ENCODE measurements at places on chromosomes 1 and 21.

- no peak for DNase-seq
Measured at GRCh38 chr1:15038232-15039016, 115.1 kb upstream of the TMEM51 start.

- DNase-seq = no peak
Measured at GRCh38 chr1:204756811-204757210, 71.3 kb upstream of the LRRN2 start.

DNA sequence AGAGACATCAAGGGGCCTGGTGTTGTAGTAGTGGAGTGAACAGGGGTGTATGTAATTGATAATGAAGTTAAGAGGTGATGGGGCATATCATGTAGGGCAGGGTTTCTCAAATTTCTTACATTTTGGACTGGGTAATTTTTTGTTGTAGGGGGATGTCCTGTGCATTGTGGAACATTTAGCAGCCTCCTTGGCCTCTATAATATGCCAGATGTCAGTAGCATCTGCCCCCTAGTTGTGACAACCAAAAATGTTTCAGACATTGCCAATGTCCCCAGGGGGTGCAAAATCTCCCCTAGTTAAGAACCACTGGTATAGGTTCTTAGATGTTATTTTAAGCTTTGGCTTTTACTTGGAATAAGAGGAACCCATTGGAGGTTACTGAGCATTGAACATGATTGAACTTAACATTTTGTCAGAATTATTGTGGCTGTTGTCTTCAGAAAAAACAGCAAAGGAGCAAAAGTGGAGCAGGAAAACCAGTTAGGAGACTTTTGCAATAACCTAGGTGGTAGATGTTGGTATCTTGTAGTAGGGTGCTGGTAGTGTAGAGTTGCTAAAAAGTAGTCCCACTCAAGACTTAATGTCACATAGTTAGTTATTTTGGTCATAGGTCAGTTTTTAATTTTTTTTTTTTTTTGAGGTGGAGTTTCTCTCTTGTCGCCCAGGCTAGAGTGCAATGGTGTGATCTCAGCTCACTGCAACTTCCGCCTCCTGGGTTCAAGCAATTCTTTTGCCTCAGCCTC lies 6.2 kb downstream of the ZNF326 start:
- DNase-seq = no peak

DNA sequence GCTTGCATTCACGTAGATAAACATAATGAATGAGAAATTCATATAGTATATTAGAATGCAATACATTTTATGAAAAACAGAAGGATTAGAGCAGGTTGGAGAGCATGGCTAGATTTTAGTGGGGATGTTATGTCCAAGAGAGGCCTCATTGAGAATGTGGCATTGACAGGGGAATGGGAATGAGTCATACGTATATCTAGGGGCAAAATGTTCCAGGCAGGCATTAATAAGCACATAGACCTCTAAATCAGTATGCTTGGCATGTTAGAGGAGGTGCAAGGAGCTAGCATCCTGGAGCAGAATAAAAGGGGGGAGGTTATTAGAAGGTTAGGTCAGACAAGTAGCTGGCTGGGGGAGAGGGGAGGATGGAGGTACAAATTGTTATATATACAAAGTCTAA lies 93.0 kb downstream of the USH2A start:
- no peak for DNase-seq

- no peak for DNase-seq
Measured at GRCh38 chr1:214004014-214004413, 16.2 kb downstream of the PROX1 start.

GRCh38 chr1:42935313-42935895 lies 23.3 kb downstream of the SLC2A1 start:
- no peak for DNase-seq

- no peak for DNase-seq
Measured at GRCh38 chr1:184930645-184931044, 43.7 kb downstream of the NIBAN1 start.

DNA sequence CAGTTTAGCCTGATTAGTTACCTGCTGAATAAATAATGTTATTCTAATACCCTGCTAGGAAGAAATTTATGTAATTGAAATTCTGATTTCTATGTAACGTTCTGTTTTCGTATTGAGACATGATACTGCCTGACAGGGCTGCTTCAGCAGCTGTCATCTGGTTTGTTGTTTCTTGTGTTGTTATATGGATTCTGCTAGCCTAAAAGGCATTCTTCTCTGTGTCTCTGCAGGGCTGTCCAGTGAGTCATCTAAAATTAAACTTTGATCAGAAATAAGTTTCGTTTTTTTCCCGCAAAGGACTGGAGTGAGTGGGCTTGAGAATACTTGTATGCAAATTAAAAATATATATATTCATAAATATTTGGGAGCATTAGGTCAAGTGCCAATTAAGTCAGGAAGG lies 93.0 kb downstream of the DYRK1A start:
- DNase-seq = no peak

DNA sequence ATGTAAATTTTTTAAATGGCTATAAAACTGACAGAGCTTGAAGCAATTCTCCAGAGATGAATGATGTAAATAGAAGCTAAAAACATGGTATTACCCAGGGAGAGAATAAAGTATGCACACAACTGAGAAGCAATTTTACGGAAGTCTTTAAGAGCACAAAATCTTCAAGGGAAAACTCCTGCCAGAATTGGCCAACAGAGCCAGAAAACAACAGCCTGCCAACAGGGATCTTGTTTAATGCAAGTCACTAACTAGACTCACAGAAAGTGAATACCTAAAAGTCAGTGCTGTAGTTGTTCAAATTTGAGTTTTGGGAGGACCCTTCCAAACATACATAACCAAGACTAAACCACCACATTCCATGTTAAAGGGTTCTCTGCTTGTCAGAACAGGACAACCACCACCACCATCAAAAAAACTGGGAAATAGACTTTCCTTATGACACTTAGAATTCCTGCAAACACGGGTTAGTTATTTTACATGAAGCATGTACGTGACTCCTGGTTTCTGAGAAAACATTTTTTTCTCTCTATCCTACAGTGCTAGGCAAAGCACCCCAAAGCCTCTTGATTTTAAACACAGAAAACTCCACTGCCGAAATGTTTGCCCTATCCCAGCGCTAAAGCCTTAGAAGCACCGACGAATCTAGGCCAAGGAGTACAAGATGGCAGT lies 1.6 kb downstream of the EPS15 start:
- no peak for DNase-seq

DNA sequence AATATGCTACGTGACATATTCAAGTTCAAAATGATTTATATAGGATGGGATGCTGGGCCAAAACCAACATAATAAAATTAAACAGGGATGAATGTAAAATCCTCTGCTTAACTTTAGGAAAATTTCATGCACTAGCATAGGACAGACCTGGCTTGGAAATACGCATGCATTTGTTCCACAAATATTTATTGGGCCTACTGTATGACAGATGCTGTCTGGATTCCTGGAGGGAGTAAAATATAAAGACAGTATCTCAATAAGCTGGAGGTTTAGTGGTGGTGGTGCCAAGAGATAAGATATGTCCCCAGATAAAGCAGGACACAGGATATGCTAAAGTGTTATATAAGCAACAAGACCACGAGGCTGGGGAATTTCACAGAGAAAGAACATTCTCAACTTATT lies 15.1 kb downstream of the RCSD1 start:
- DNase-seq = no peak

Measured in activated CD4-positive, alpha-beta T cell treated with anti-CD3 and anti-CD28 coated beads, Interleukin-2, amount 50 U/mL, for 24 hours (primary cell).